ENCODE measurements at places on chromosomes 5 and 9.

DNA sequence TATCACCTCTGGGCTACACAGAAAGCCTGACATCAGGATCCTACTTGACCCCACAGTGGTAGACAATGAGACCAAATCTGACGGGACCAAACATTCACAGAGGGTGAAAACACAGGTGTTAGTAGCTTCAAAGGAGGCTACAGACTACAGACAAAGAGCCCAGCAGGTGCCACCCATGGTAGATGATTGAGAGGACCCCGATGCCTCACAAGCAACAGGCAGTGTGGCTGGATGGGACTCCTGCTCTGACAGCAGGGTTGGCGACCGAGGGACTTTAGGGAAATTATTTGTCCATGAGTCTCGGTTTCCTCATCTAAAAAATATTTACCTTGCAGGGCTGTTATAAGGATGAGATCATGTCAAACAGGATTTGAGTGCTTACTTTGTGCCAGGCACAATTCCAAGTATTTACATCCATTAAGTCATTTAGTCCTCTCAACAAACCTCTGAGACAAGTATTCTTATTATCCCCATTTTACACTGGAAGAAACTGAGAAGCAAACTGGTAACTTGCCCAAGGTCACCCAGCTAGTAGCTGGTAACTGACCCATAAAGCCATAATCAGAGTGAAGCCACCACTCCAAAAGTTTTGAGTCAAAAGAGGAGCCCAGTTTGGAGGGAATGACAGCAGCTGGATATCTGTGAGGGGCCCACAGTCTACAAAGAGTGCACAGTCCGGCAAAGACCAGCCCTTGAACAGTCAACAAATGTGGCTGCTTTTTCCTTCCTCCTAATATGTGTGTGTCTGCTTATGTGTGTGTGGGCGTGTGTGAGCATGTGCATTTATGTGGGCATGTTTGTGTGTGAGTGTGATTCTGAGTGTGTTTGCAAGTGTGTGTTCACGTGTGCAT is 502.0 kb downstream of the BNC2 start:
- DNase-seq = no peak

DNA sequence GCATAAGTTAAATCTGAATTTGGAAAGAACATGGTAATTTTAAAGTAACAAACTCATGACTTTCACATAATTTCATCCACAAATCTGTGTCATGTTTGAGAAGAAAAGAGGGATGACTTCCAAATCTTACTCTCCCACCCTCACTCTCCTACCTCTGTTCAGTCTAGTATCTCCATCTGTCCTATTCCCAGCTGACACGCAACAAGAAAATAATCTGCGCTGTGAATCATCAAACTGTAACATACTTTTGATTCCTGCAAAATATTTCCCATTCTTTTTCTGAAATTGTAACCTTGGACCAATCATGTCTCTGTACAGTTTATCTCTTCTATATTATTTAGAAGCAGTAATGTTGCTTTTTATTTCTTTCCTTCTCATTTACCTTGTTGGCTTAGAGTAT is 91.4 kb downstream of the SLC12A2 start:
- no peak for DNase-seq

DNA sequence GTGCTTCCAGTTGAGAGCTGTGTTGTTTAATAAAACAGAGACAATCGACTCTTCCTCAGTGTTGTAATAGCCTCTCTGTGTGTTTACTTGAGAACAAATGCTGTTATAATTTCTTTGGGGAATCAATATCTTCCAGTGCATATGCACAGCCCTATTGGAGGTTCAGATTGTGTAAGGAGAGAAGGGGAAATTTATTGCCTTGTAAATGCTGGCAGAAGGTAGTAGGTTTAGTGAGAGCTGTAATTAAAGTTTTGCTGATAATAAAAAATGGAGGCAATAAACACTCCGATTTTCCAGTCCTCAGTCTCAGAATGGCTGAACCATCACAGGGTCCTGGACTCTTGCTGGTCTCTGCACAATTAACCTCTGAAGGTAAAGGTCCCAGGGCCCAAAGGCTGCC is 128.3 kb downstream of the C5orf15 start:
- no peak for DNase-seq

DNA sequence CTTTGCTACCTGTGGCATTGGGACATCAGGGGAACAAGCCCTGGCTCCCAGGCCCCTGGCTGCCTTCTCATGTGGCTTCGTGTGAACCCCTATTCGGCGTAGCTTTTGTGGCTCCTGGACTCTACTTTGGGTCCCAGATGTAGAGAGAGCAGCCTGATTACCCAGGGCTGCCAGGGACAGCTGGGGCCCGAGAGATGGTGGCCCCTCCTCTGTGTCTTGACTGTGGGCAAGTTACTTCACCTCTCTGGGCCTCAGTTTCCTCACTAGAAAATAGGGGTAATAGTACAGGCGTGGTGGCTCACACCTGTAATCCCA is 2.0 kb downstream of the PKN3 start:
- no peak for DNase-seq

- no peak for DNase-seq
Measured at GRCh38 chr9:83629433-83630104, 6.6 kb downstream of the IDNK start.

DNA sequence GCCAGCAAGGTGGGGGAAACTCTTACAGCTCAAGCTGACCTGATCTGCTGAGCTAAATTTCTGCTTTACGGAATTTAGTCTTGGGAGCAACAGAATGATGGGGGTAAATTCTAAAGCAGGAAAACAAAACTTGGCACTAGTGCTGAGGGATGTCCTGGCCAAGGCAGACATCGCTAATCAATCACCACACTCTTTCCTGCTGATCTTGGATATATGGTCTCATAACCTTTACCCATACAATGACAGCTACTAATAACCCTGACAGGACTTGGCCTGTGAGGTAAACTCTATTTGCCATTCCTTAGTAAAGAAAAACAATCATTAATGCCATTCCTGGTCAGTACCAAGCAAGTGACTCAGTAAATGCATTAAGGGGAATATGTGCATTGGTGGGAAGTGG is 51.5 kb downstream of the PPARGC1B start:
- no peak for DNase-seq

GRCh38 chr5:76983468-76983867 is 30.6 kb downstream of the CRHBP start:
- DNase-seq = no peak
